Daoy (cell line): ENCODE measurements at places on chromosomes 2 and 18.

- DNase-seq = no peak
Observed at GRCh38 chr2:231197706-231198290, 633 bp upstream of the ARMC9 start.

DNA sequence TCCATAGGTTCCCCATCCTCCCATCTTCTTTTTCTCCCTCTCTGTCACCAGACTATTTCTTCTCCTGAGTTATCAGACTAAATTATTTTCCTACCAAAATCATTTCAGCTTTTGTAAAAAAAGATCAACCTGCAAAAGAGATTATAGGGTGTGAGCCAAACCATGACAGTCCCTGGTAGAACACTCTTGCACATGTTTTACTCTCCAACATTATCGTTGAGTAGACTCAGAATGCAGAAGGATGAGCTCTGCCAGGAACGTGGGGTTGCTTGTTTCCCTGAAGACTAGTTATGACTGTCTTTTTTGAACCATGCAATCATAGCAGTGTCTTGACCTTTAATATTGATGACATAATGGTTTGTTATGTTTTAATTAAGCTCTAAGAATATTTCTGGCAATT lies 360.1 kb upstream of the VWC2L start:
- no peak for DNase-seq

DNA sequence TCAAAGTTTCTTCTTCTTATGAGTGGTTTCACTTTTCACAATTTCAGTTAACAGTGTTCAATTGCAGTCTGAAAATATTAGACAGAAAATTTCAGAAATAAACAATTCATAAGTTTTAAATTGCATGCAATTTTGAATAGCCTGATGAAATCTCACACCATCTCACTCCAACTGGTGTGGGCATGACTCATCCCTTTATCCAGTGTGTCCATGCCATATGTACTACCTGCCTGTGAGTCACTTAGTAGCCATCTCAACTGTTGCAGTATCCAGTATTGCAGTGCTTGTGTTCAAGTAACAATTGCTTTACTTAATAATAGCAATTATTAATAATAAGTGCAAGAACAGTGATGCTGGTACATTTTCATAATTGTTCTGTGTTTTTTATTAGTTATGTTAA lies 1202.5 kb downstream of the DSC3 start:
- DNase-seq = peak; percentile 62

DNA sequence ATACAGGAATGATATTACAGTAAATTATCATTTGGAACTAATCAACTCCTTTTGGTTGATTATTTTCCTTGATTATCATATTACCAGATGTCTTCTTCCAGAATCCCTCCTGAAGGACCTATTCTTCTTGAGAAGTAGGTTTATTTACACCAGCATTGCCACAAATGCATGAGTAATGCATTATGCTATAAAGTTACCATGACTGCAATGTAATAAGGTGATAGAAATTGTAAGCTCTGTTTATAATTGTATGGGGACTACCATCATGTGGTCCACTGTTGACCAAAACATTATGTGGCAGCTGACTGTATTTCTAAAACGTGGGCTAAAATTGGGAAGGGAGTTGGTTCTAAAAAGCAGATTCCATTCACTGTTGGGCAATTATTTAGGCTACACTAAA lies 602.2 kb downstream of the NYAP2 start:
- peak; percentile 9 for DNase-seq

DNA sequence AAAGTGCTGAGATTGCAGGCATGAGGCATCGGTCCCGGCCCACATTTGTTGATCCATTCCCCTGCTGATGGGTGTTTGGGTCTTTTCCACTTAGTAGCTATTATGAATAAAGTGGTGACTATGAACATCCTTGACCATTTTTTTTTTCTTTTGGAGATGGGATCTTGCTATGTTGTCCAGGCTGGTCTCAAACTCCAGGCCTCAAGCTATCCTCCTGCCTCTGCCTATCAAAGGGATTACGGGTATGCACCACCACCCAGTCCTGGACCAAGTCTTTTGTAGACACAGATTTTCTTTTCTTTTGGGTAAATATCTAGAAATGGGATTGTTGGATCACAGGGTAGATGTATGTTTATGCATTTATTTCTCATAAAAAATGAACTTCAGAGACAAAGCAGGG lies 1.3 kb upstream of the FAM136A start:
- no peak for DNase-seq

DNA sequence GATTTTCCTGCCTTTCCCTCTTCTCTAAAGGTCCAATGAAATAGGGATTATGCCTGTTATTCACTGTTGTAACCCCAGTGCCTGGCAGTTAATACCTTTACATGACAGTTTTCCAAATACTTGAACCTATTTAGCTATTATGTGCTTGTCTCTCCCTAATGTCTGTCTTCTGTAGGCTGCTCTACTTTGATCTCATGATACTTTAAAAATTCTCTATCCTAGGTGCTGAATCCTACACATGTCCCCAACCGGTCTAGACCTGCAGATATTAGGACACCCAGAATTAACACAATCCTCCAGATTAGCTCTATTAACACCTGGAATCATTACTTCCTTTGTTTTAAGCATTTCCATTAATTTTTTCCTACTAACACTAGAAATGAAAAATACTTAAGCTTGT lies 7.3 kb downstream of the CEBPZ start:
- DNase-seq = no peak

GRCh38 chr18:62480927-62481326 lies 41.9 kb upstream of the ZCCHC2 start:
- DNase-seq = no peak

DNA sequence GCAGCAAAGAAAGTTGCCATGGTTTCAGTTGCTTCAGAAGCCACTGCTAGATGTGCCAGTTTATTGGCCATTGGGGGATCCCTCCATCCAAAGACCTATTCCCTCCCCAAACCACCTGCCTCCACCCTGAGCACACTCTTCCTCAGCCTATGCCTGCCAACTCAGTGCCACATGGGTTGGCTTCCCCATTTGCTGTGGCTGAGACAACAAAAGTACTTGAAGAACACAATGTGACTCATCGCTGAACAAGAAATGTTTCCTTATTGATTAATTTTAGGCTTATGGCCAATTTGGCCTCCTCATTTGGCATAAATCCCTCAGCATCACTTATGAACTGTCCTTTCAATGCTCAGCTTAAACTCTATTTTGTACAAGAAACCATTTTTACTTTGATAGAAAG lies 215.9 kb downstream of the TMEM247 start:
- no peak for DNase-seq

DNA sequence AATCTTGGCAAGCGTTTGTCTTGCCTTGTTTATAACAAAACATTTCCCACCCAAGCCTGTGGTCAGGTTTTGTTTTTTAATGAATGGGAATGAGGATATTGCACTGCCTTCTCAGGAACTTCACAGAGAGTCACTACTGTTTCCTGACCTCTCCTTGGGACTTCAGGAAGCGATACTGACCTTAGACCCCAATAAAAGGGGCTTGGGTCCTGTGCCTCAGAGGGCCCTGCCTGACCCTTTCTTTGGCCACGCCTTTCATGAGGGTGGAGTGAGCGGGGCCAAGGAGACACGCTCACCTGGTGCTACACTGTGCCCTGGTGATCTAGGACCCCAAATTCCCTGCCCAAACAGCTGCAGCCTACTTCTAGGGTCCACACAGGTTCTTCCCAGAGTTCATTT lies 92.8 kb upstream of the TGFA start:
- DNase-seq = no peak

- DNase-seq = no peak
Observed at GRCh38 chr2:13050764-13051163, 334.0 kb downstream of the TRIB2 start.

DNA sequence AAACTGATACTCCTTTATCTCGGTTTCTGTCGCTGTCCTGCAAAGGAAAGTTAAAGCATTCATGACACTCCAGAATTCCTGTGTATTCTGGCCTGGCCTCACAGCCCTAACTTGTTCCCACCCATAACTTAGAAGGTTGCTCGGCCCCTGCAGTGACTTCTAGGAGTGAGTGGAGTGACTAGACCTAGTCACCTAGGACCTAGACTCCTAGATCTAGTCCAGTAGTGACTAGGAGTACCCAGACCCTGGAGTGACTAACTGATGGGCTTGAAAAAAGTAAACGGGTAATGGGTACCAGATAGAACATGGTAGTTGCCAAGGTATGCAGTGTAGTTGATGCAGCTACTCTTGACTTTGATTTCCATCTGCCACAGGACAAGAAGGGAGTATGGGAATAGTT lies 181.8 kb downstream of the MYO1B start:
- DNase-seq = no peak

GRCh38 chr2:19490846-19491435 lies 132.5 kb upstream of the OSR1 start:
- no peak for DNase-seq

- no peak for DNase-seq
Observed at GRCh38 chr2:192414794-192415193, 220.1 kb upstream of the TMEFF2 start.

GRCh38 chr2:224753743-224754540 lies 37.8 kb upstream of the CCDC195 start:
- DNase-seq = peak; percentile 29

DNA sequence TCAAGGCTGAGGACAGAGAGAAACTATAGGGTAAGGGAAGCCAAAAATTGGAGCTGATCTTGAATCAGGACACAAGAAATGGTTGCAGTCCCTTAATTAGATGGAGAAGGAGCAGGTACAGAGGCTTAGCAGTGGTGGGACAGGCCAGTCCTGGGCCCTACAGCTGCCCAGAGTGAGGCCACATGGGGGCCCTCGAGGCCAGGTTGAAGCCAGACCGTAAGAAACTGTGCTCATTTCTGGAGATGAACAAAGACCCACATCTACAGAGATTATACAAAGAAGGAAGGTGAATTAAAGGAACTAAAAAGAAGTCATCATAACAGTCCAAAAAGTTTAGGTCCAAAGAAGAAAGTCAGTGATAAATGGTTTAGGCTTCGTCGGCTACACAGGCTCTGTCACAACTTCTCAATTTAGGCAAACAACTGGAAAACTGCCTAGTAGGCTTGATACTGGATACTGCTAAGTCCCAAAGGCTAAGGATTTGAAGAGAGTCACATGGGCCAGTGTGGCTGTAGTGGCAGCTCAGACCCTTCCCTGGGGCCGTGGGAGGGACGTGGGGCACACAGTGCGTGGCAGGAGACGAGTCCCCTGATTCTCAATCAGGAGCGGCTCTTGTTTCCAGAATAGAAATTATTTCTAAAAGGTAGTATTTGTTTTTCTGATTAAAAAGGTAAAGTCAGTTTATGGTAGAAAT lies 50.4 kb upstream of the CNGA3 start:
- no peak for DNase-seq

- DNase-seq = peak; percentile 25
Observed at GRCh38 chr2:212905640-212906201, 245.7 kb downstream of the IKZF2 start.

GRCh38 chr18:50665519-50665918 lies 105.6 kb downstream of the MAPK4 start:
- DNase-seq = no peak

DNA sequence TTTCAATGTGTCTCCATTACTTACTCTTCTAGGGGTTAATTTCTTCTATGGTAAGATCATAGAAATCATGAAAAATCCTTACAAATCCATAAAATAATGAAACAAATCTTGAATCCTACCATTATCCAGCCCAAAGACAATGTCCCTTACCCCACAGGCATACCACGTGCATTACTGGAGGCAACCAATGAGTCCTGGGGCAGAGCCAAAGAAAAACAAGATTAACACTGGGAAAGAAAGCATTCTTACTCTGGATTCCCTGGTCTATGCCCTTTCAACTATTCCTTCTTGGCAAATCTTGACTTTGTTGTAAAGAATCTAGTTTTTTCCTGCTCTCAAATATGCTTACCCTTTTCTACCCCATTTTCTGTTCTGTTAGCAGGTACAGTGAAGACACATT lies 3.1 kb upstream of the GALNT1 start:
- DNase-seq = no peak

GRCh38 chr2:152874955-152875354 lies 156.5 kb downstream of the ARL6IP6 start:
- no peak for DNase-seq

DNA sequence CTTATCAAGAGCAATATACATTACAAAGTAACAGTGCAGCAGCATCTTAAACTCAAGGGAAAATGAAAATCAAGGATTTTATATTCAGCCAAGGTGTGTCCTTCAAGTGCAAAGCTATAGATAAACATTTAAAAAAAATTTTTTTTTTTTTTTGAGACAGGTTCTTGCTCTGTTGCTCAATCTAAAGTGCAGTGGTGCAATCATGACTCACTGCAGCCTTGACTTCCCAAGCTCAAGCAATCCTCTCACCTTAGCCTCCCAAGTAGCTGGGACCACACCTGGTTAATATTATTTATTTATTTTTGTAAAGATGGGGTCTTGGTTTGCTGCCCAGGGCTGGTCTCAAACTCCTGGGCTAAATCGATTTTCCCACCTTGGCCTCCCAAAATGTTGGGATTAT lies 9.0 kb downstream of the CDKL4 start:
- DNase-seq = no peak

DNA sequence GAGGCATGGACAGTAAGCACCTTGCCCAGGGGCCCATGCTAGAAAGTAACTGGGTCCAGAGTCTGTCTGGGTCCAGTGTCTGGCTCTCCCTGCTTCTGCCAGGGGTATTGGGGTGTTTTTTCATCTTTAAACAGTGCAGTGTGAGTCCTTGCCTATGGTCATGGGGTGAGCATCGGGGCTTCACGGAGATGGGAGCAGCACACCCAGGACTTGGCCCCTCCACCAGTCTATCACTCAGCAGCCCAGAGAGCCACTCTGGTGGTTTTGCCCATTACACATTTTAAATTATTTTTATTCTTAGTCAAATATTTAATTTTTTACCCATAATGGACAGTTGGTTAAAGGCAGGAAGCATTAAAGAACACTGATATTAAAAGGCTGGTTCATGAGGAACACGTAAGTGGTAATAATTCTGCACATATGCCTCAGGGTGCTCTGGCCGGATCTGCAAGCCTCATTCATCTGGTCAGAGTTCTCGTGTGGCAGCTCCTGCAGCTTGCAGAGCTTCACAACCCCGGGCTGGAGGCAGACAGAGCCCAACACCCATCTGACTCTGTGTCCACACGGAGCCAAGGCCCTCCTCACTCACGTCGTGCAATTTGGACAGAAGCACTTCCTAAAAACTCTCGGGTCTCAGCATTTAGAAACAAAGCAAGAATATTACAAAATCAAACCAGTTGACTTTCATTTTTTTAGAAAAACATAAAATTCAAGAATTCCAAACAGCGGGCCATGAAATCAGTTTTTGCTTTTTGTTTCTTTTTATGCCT lies 204.1 kb downstream of the CTIF start:
- no peak for DNase-seq

GRCh38 chr2:100228415-100228814 lies 86.0 kb upstream of the AFF3 start:
- DNase-seq = no peak
